ENCODE measurements at places on chromosomes 5 and 9. TPM values are rescaled to one million over a fixed set of nuclear protein-coding genes. Genes with fewer than 3 reads are reported as not detected.

GRCh38 chr5:157285310-157286035, 19.6 kb downstream of the CYFIP2 start:
- DNase-seq: no peak

DNA sequence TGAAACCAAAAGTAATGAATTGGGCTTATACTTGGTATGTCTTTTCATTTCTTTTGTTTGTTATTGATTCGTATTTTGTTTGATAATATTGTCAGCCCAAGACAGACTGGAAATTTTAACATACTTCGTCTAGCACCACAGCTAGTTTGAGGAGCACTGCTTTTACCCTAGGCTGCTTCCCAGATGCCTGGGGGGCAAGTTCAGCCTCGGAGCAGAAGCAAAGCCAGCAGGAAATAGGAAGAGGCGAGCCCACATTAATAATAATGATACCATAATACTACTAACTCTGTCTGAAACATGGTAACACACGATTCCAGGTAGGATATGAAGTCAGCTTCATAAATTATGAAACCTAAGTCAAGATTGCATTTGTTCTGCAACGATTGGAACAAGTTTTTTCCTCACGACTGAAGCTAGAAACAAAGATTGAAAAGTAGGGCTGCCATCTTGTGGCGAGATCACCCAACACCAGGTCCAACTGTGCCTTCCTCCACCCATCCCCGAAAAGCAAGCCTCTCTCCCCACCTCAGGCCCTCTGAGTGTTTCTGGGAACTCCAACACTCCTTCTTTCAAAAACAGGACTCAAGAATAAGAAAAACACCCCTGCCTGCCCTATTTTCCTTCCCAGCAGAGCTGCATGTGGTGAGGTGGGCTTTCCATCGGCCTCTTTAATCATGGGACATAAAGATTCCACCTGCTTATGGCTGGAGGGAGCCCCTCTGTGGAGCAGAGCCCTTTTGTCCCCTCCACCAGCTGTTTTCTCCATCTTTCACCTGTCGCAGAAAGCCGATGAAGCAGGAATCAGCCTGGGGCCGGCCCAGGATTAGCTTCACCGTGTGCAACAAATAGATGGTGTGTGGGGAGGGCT, 236.4 kb downstream of the CAAP1 start:
- DNase-seq: peak; percentile 14

GRCh38 chr9:36924757-36925432, 109.2 kb downstream of the PAX5 start:
- no peak for DNase-seq

DNA sequence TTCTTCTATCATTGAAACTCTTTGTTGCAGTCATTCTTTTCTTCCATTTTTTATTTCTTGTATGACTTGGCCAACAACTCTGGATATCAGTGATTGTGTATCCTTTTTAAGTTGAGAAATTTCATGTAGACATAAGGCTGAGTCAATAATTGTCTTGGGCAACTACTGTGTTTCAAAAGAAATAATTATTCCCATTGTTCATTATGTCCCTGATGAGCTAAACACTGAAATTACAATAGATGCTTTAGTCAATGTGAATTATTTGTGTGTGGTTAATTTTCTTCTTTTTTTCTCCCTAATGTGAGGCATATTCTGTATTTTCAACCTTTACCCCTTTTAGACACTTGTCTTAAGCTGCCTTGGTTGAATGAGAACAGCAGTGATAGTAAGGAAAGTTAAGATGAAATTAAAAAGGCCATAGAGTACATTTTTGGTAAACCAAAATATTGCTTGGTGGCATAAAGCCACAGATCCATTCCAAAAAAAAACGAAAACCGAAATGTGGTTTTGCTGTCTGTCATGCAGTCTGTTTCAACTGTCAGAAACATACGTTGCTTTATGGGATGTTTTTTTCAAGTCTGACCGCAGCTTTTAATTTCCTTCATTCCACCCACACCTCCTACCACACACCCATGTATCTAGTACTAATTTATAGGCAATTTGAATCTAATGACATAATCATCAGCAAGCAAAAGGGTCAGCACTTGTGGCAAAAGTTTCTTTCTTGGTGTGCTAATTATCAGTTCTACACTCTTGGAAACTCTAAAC, 21.1 kb downstream of the TLE4 start:
- no peak for DNase-seq

- DNase-seq: peak; percentile 36
Measured at GRCh38 chr9:113310538-113310937, 7.4 kb upstream of the RNF183 start.

DNA sequence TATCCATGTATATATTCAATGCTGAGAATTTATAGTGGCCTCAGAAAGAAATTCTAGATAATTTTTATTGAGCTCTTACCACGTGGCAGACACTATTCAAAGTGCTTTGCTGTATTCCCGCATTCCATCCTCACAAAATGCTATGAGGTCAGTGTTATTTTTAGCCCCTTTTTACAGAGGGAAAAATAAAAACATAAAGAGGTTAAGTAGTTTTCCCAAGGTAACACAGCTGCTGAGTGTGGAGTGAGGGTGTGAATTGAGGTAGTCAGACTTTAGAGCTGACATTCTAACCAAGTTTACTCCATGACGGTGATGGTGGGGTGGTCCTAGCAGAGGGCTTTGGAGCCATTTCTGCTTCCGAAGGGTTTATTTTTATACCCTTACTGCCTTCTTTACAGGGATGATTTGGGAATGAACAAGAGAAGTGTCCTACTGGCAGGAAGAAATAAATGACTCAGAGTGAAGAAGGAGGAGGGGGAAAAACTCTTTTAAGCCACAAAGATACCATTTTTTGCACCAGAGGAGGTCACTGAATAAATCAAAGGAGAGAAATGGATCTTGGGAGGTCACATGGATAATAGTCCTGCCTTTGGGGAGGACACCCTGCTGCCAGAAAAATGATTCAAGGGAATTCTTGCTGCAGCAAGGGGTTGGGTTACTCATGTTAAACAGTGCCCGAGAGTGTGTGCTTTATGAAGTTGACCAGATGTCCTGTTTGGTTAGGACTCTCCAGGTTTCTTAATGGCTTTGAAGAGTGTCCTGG, 76.1 kb downstream of the HMHB1 start:
- DNase-seq: no peak

GRCh38 chr5:147417135-147417813, 92.6 kb downstream of the DPYSL3 start:
- peak; percentile 39 for DNase-seq

GRCh38 chr9:102842423-102842822, 152.7 kb upstream of the CYLC2 start:
- DNase-seq: no peak

- DNase-seq: no peak
Measured at GRCh38 chr5:80109646-80110478, 74.7 kb downstream of the THBS4 start.

GRCh38 chr5:111774525-111774924, 17.5 kb upstream of the NREP start:
- peak; percentile 60 for DNase-seq

OTULINL gene
- 0.56 TPM for total RNA-seq
